ENCODE measurements at places on chromosomes 3 and 15. TPM values are rescaled to one million over a fixed set of nuclear protein-coding genes. Genes with fewer than 3 reads are reported as not detected.

PXYLP1 gene
- 38.8 TPM for total RNA-seq

ZDHHC23 gene
- 2.9 TPM for total RNA-seq

ANKUB1 gene
- not detected for total RNA-seq

PLIN1 gene
- total RNA-seq = 3.9 TPM

SAMD7 gene
- not detected for total RNA-seq

All from cardiac septum (tissue), 1 donor.